EH (cell line): ENCODE measurements at places on chromosomes 11 and 22.
A peak's percentile ranks its signal among the peaks of the same experiment; 100 is the strongest.

GRCh38 chr22:44266796-44267760 lies 45.7 kb downstream of the SHISAL1 start:
- no peak for DNase-seq

DNA sequence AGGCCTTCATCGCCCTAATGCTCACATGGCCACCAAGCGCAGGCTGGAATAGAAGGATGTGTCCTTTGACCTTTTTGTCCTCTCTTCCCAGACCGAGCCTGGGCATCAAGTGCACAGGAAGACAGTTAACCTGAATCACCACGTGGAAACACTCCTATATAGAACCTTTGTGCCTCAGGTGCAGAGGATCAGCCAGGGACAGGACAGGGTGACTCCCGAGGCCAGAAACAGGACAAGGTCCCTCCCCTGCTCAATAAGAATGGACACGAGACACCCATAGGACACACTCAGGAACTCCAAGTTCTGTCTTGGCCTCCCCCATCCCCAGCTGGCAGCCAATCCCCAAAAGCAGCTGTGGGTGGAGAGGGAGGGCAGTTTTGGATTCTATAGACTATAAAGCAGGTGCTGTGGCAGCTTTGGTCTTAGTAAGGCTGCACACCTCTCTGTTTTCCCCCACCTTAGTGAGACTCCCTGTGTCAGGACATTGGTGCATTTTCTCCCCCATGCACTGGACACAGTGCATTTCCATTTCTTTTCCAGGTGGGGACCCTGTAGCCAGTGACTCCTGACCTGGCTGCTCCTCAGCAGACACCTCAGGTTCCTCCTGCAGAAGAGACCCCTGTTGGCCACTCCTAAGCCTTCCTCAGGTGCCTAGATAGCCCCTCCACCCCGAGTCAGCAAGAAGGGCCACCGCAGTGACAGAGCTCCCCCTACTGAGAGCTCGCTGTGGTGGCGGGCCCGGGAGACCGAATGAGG lies 43.6 kb upstream of the POU2AF1 start:
- peak; percentile 35 for DNase-seq

GRCh38 chr11:25435197-25435596 lies 896.7 kb upstream of the ANO3 start:
- no peak for DNase-seq

GRCh38 chr11:13220148-13220547 lies 57.4 kb upstream of the BMAL1 start:
- DNase-seq = no peak

DNA sequence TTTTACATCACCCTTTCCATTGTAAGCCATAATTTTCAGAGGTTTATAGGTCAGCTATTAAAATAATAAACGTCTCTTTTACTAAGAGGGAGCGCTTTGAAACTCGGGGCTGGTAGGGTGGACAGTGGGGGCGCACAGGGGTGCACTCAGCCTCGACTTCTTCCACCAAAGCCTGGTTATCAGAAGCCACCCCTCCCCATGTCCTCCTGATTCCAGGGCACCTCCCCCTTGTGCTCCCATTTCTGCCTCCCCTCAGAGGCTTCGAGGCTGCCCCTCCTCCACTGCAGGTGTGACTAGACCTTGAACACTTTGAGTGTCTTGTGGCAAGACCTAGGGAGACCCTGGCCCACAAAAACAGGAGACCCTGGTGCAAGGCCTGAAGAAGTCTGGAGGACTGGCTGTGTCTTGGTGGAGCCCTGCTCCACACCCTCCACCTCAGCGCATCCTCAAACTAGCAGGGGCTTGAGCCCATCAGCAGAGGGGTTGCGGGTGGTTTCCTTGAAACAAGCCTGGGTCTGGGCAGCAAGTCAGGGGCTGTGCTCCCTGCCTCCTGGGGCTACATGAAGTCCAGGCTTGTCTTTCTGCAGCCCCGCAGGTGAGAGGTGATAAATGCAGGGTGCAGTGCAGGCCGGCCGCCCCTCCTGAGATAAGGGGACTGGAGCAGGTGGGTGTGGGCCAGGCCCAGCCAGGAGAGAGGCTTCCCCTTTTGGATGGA lies 3.0 kb downstream of the CDKN1C start:
- DNase-seq = no peak

- DNase-seq = no peak
Measured at GRCh38 chr11:71304491-71304890, 52.1 kb upstream of the SHANK2 start.

GRCh38 chr11:120058931-120059330 lies 79.0 kb downstream of the TRIM29 start:
- no peak for DNase-seq

- no peak for DNase-seq
Measured at GRCh38 chr11:79383874-79384273, 57.0 kb downstream of the TENM4 start.

GRCh38 chr11:118618115-118618990 lies 10.9 kb downstream of the PHLDB1 start:
- peak; percentile 94 for DNase-seq

GRCh38 chr11:7495882-7496551 lies 10.7 kb downstream of the OLFML1 start:
- DNase-seq = no peak

DNA sequence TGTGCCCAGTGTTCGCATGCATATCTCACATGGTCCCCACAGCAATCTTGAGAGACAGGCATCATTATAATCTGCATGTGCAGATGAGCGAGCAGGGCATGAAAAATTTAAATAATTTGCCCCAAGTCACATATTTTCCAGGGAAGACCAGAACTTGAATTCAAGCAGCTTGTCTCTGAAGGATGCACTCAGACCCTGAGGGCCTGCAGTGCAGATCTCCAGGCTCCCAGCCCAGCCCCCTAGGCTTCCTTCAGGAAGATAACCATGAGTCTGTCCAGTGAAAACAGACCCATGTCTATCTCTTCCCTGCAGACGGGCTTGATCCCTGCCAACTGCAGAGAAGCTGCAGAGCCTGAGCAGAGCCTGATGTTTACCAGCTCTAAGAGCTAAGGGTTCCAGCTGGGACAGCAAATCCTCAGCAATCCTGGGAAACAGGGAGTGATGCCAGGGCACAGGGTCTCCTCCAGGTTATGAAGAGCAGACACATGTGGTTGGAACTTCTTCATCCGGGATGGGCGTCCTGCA lies 55.1 kb downstream of the NAV2 start:
- no peak for DNase-seq

- DNase-seq = no peak
Measured at GRCh38 chr11:70621241-70621640, 222.9 kb downstream of the CTTN start.

- peak; percentile 5 for DNase-seq
Measured at GRCh38 chr11:128116885-128117284, 470.5 kb downstream of the ETS1 start.

DNA sequence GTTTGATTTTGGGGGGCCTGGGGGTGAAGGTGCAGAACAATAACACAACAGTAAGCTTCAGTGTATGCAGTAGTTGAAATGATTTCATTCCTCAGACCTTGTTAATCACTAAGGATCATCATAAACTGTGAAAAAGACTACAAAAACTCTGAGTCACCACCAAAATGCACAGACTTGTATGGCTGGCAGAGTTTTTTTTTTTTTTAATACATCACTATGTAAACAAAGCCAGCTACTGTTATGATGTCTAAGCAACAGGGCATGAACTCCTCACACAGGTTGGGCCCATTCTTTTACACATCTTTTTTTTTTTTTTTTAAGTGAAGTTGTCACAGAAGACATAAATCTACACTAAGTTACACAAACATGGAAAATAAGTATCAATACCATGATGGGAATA lies 311.9 kb downstream of the GUCY1A2 start:
- peak; percentile 40 for DNase-seq

DNA sequence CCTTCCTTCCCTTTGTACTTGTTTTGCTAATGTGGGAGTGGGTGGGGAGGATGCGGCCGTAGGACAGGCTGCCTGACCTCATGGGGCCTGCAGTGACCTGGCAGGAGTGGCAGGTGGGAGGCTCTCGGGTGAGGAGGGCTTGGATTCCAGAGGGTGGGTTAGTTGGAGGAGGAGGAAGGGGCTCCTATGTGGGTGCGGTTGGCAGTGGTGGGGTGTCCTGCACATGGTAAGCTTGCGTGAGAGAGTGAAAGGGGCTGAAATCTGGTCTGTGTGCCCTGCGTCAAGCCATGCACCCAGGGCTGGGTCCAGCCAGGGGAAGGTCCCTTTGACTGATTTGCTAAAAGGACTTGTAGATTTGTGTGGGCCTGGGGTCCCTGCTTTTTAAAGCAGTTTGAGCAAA lies 90.7 kb upstream of the OR4B1 start:
- DNase-seq = no peak

DNA sequence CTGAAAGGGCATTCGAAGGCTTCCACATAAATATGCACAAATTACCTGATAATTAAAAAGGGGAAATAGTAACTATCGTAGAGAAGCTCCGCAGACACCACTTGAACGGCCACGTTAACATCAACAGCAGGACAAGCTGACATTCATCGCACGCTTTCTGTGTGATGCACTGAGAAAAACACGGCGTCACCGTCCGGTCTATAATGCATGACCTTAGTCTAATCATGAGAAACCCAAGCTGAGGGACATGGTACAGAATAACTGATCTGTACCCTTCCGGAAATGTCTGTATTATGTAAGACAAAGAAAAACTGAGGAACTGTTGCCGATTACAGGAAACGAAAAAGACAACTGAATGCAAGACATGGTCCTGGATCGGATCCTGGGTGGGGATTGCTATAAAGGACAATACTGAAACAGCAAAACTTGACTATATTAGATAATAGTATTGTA lies 678 bp upstream of the RANGAP1 start:
- DNase-seq = peak; percentile 62

DNA sequence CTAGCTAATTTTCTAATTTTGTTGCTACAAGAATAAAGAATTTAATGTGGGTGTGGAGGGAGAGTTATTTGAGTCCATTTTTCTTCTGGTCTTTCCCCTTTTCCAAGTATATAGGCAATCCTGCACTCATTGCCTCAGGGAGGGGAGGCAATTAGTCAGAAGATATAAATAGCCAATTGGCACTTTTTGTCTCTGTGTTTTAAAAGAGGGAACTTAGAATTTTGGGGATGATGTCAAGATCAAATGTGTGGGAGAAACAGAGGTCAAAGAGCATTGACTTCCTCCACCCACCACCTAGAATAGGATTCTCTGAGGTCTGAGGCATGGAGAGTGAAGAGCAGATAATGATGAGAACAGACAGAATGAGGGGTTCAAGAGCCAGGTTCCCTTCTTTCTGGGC lies 120.3 kb upstream of the ZC3H12C start:
- peak; percentile 39 for DNase-seq

GRCh38 chr11:6393989-6394670 lies 3.9 kb downstream of the SMPD1 start:
- DNase-seq = no peak
